ENCODE measurements at places on chromosomes 4 and X.
A peak's percentile ranks its signal among the peaks of the same experiment; 100 is the strongest.

GRCh38 chrX:23844502-23845138 lies 61.6 kb downstream of the SAT1 start:
- no peak for DNase-seq

DNA sequence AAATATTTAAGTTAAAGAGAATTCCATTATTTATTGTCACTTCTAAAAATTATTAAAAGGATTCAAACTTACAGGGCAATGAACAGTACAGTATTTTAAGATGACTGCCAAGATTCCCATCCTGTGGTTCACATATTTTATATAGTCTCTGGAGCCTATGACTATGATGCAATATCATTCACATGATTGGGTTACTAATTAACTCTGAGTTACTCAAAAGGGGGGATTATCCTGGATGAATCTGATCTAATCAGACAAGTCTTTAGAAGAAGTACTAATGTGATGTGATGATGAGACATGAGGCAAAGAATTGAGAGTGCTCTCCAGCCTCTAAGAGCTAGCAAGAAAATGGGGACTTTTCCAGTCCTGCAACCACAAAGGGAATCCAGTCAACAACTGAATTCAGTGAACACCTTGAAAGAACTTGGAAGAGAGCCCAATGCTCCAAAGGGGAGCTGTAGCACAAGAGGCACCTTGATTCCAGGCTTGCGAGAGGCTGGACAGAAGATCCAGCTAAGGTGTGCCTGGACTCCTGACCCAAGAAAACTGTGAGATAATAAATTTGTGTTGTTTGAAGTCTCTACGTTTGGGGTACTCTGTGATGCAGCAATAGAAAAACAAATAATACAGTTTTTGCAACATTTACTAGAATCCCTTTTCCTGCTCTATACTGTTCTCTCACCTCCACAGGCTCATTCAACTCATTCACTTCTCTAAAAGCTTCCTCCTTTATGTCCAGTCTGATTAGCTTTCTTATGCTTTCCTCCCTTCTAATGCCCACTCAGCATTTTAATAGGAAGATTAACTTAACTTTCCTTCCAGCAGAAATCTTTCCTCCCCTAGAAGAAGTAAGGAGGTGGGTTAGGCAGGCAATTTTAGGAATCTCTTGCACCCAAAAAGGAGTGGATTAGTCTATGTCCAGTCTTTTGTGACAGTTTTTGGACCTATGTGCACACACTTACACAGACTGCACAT lies 133.8 kb upstream of the LCORL start:
- peak; percentile 56 for DNase-seq

DNA sequence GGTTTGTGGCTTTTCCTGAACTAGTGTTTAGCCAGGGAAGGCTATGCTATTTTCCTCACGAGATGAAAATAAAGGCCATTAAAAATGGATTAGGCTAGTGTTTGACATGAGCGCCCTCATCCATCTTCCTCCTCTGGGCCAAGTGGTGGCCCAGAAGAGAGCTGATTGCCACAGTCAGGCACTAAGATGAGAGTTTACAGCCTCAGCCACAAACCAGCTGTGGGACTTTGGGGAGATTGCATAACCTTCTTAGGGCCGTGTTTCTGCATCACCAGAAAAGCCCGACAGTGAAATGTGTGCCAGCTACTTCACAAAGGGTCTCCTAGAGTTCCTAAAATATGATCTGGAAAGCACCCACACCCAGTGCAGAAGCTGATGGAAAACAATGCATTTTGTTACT lies 42.3 kb upstream of the LNX1 start:
- no peak for DNase-seq

DNA sequence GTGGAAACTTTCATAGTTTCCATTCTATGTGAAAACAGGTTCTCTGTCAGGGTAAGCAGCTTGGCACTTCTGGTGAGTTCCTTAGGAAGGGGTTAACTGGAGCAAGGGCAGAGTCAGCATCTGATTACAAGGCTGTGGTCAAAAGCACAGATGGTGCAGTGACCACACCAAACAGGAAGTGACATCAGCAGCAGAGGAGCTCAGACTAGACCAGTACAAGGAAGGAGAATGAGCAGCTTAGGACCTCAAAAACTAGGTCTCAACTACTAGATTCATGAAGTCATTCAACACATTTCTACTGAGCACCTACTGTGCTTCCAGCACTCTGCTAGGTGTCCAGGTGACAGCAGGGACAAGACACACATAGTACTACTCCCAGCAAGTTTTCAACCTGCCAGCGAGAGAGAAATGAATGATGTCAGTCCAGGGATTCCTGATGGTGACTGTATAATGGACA lies 130.2 kb downstream of the AMELX start:
- peak; percentile 32 for DNase-seq

GRCh38 chrX:97849951-97850350 lies 966.2 kb downstream of the RPA4 start:
- peak; percentile 39 for DNase-seq

GRCh38 chr4:30753316-30753715 lies 33.1 kb downstream of the PCDH7 start:
- no peak for DNase-seq

DNA sequence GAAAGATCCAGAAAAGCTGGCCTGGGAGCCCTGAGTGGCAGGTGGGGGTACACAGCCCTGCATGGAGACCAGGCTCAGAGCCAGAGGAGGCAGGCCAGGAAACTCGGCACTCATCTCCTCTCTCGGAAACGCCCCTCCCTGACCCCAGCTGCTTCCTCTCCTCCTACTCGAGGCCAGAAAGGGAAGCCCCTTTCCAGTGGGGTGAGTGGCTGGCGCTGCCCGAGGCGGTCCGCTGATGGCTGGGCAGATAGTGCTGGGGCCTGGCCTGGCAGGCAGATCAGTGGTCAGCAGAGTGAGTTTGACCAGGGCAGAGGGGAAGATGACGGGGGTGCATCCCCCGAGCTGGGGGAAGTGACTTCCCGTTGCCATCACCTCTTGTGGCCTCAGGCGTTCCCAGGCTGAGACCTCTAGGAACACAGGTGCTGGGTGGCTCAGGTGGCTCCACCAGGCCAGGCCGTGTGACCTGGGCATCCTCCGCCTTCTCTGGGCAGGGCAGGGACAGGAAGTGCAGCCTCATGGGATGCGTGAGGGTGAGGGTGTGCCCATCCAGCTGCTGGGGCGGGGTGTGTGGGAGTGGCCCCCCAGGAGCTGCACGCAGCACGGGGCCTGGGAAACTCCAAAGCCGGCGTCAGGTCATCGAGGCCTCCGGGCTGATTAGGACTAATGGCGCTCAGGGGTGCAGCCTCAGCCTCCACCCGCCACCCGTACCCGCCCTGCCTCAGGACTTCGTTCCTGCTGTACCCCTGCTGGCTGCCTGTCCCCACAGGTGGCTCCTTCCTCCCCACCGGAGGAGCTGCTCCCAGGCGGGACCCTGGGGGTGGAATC lies 5.7 kb downstream of the SH3BP2 start:
- DNase-seq = peak; percentile 48
